CD4-positive, alpha-beta T cell treated with Interleukin-17A for 1 hour (primary cell): ENCODE measurements at places on chromosomes 2 and 18.

- DNase-seq = no peak
These were observed 2.1 kb downstream of the FZD5 start for GRCh38 chr2:207767461-207768167.

GRCh38 chr2:46008091-46008870 is 288.9 kb upstream of the EPAS1 start:
- no peak for DNase-seq

- DNase-seq = no peak
These were observed 48.7 kb downstream of the ATIC start for GRCh38 chr2:215360596-215360995.

GRCh38 chr2:195711478-195711877 is 54.5 kb downstream of the SLC39A10 start:
- no peak for DNase-seq

DNA sequence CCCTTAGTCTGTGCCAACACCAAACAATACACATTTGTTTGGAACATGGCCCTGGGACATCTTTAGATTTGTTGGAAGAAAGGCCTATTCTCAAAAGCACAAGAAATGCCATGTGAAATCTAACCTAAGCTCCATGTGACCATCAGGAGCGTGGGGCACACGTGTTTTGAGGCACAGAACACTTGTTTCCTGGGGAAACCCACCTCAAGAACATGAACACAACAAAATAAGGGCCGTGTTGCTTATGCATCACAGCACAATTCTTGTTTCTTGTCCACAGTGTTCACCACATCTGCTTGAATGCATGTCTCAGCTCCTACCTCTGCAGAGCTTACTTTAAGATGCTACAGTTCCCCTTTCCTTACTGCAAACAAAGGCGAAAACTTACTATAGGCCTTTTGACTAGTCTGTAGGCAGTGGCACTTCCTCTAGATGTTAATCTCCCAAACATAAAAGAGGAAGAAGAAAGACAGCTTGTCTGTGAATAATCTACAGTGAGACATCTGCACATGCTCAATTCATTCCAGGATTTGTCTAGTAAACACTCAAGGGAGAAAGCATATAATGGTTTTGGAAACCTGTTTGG is 165.0 kb downstream of the ANKRD44 start:
- peak; percentile 57 for DNase-seq
